ENCODE measurements at places on chromosomes 12 and 14.
A peak's percentile ranks its signal among the peaks of the same experiment; 100 is the strongest.

DNA sequence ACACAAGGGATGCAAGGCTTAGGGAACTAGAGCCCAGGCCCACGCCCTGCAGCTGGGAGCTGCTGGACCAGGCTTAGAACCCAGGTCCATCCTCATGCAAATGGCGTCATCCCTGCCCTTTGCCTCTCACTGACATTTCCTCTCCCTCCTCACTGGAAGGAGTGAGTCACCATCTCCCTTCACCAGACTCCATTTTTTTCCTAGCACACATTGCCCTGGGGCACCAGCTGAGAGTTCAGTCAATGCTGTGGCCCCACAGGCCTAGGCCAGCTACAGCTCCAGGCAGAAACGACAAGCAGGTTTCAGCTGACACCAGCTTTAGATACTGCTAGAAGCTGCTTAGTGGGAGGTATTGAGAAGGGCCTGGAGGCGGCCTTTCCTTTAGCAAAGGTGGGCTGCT, 98.9 kb downstream of the RIMBP2 start:
- DNase-seq = no peak

- peak; percentile 30 for DNase-seq
Observed at GRCh38 chr12:8828257-8829124, 6.1 kb downstream of the A2ML1 start.

GRCh38 chr14:65892315-65892714, 479.8 kb downstream of the FUT8 start:
- DNase-seq = no peak

DNA sequence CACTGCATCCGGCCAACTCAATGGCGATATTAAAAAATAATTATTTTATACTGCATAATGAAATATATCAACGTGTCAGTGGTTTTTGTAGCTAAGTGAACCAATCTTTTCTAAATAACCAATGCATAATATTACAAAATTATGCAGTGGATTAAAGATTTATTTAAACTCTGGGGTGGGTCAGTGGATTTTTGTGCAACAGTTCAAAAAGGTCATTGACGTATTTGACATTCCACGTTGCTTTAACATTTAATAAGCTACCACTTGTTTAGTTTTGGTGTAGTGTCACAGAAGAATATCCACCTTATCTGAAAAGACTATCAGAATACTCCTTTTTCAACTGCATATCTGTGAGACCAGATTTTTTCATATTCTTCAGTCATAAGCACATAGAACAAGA, 2.6 kb downstream of the ZC3H14 start:
- no peak for DNase-seq

DNA sequence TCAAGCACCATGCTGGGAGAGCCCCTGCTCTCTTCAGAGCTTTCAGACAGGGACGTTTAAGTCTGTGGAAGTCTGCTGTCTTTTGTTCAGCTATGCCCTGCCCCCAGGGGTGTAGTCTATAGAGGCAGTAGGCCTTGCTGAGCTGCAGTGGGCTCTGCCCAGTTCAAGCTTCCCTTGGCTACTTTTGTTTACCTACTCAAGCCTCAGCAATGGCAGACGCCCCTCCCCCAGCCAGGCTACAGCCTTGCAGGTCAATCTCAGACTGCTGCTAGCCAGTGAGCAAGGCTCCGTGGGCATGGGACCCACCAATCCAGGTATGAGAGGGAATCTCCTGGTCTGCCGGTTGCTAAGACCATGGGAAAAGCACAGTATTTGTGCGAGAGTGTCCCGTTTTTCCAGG, 37.4 kb upstream of the C12orf71 start:
- no peak for DNase-seq

GRCh38 chr14:77071938-77072388, 26.1 kb upstream of the CIPC start:
- no peak for DNase-seq

DNA sequence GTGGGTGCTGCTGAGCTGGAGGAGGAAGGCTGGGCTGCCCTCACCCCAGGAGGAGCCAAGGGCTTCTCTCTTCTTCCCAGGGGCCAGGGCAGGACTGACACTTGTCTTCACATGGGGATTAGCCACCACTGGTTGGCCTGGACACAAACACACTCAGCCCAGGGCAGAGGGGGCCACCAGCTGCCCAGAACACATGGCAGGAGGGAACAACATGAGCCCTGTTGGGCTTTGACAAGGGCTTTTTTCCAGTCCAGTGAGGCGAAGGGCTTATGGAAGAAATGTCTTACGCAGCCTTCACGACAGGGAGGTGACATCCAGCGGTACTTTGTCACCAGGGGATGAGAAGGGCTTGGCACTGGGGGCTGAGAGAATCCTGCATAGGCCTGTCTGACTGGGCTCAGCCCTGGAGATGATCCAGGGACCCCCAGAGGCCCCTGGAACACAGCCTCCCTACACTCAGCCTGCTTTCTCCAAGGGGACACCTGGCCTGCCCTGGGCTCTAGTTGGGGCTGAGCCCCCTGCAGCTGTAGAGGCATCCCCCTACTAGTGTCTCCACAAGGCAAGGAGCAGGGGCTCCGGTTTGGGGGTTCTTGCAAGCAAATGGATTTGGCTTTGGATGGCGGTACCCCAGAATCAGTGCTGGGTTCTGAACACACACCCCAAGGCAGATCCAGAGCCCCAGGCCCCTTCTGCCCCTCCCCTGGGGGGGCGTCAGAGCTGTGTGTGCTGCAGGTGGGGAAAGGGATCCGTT, 18.9 kb downstream of the ARL6IP4 start:
- DNase-seq = no peak

- DNase-seq = peak; percentile 4
Observed at GRCh38 chr12:43937947-43938346, 102.1 kb downstream of the TMEM117 start.

DNA sequence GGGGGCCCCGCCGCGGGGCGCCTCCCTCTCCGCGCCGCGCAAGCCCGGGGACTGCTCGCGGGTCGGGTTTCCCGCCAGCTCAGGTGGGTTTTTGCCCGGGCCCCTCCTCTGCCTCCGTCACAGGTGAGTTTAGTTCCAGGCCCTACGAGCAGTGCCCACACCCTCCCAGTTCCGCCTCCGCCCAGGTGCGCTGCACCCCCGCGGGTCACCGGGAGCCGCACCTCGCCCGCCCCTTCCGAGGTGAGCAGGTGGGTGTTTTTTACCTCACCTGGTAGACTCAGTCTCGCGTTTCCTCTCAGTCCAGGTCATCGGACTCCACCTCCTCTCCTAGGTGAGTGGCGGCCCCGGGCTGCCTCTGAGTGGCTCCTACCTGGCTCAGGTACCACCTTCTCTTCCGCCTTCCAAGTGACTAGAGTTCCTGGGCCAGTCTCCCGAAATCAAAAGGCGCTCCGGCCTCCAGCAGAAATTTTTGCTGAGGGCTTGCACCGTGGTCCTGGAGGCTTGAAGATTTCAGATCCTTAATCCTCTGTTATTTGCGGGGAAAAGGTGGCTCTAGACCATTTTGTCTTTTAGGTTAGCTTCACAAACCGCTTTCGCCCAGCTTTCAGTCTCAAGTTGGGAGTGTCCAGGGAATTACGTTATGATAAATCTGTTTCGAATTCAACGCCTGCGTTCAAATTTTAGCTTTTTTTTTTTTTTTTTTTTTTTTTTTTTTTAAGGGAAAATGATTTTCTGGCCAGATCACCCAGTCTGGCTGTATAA, at the start of gene TMEM30B:
Gene TMEM30B (minus strand): TSS at position 153 of the 762 bp plus-strand sequence. CDS start 191 bp downstream, outside the sequence.
- DNase-seq = no peak

- no peak for DNase-seq
Observed at GRCh38 chr14:33449268-33449667, 501.6 kb downstream of the EGLN3 start.

DNA sequence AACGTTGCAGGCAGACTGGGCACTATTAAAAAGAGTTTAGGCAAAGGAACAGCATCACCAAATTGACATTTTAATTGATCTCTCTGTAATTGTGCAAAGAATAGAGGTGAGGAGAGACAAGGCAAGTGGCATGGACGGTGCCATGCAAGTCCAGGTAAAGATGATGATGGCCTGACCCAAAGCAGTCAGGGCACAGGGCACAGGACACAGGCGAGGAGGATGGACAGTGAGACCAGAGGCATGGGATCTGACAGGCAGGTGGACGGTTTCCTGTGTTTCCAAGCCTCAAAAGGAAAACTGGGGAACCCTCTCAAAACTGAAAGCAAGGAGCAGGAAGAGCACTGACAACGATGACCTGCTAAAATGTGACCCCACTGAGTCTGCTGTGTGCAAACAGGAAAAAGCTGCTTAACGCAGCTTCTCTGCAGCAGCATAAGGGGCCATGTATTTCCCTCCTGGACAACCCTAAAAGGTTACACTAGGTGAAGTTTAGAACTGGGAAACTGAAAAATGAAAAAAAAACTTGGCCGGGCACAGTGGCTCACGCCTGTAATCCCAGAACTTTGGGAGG, 50.9 kb downstream of the CLIP1 start:
- no peak for DNase-seq

DNA sequence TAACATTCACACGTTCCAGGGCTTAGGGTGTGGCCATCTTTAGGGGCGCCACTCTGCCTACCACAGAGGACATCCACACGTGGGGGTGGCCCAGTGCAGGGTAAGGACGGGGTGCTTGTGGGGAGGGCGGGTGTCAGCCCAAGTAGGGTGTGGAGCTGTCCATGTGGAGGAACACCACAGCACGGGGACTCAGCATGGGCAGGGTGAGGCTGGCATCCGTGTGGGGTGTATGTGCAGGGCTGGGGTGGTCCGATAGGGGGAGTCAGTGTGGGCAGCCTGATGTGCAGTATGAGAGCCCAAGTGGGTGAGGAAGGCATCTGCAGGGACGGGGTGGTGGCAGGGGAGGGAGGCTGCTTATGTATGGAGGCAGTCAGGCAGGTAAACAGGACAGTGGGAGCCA, 17.7 kb downstream of the PSMC1 start:
- DNase-seq = peak; percentile 10
